ENCODE measurements at places on chromosomes 5 and 9.
A peak's percentile ranks its signal among the peaks of the same experiment; 100 is the strongest.

DNA sequence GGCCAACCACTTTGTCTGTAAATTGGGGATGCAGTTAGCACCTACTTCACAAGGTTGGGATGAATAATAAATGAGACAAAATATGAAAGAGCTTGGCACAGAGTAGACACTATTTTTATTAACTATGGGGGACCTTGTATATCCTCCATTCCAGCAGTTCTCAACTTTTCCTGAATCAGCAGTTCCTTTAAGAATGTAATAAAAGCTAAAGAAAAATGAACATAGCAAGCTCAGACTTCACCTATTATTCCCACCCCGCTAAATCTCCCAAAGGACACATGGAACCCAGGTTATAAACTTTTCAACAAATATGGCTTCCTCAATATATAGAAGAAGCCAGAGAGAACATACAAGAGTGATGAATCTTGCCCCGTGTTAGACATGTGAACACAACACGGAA is 32.0 kb upstream of the TTC1 start:
- no peak for DNase-seq

DNA sequence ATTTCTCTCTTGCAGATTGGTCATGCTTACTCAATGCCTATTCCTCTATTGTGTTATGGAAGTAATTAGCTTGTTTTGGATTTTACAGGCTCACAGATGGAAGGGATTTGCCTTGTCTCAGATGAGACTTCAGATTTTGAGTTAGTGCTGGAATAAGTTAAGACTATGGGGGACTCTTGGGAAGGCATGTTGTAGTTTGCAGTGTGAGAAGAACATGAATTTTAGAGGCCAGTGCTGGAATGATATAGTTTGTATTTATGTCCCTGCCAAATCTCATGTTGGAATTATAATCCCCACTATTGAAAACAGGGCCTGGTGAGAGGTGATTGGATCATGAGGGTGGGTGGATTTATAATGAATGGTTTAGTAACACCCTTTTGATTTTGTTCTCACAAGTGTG is 6.1 kb upstream of the TUSC1 start:
- no peak for DNase-seq

DNA sequence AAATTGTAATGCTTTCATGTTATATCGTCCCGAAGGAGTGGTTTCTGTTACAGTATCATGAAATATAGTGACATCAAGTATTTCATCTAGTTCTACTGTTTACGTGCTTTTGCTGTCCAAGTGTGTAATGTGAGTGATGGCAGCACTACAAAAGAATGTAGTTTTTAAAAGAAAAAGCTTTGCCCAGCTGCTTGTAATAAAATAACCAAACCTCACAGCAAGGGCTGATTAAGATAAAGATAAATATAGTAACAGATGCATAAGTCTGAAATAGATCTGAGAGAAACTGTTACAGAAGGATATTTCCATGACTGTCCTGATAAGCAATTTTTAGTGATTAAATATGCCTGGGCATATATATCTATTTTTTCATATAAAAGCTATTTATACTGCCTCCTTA is 106.4 kb downstream of the AUH start:
- peak; percentile 76 for DNase-seq

DNA sequence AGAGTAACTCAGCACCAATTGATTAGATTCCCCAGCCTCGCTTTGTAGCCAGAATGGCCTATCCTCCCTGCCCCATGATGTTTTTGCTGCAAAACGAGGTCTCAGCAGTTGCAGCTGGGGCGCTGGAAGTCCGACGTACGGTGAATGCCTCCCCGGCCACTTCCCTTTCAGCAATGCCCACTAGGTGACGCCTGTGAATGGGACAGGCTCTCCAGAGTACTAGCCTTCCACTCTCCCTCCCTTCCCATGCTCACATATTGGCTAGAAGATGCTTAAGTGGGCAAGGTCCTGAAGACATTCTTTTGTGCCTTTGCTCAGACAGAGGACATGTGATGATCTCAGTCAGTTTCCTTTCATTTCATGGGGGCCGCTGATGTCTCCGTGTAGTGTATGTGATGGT is 50.8 kb downstream of the DMRT2 start:
- DNase-seq, result peak; percentile 36

- no peak for DNase-seq
These were observed 71.9 kb downstream of the USP20 start for GRCh38 chr9:129907201-129907600.

DNA sequence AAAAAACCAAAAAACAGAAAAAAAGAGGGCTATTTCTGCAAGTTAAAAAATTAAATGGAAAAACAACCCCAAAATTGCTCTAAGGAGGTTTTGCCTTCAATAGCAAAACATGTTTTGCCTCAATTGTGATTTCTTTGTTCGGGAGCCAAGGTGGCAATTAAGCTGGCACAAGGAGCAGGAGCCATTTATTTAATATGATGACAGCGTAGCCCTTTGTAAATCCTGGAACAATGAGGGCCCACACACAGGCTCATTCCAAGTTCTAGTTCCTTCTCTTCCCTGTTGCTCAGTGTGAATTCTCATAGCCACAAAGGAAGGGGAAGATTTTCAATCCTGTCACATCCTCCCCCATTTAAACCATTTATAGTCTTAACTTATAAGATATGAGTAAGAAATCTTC is 353.2 kb downstream of the PDE4D start:
- no peak for DNase-seq

DNA sequence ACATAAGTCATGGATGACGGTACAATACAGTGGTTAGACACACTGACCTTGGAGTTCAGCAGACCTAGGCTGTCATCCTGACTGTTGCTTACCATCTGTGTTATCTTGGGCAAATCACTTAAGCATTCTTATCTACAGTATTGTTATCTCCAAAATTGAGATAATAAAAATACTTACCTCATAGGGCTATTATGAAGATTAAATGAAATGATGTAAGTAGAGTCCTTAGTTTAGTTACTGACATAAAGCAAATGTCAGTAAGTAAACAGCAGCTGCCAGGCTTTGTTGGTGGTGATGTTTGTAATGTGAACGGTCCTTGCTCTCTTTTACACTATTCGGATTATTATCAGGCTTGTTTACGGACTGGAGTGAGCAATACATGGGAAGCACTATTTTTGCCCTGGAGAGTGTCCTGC is 107.3 kb upstream of the DPYSL3 start:
- DNase-seq, result no peak

DNA sequence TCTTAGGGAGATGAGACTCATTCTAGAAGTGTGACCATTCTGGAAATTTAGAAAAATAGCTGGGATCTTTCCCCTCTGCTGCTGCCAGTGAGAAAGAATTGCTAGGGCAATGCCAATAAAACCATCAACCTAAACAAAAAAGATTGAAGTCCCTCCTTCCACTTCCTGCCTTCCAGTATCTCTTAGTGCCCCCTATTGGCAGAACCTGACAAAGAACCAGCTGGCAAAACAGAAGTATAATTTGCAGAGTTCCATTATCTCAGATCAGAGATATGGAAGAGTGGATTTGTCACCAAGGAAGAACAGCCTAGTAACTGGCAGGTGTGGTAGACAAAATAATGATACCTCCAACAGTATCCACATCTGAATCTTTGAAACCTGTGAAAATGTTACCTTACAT is 13.8 kb upstream of the PLCXD3 start:
- no peak for DNase-seq

DNA sequence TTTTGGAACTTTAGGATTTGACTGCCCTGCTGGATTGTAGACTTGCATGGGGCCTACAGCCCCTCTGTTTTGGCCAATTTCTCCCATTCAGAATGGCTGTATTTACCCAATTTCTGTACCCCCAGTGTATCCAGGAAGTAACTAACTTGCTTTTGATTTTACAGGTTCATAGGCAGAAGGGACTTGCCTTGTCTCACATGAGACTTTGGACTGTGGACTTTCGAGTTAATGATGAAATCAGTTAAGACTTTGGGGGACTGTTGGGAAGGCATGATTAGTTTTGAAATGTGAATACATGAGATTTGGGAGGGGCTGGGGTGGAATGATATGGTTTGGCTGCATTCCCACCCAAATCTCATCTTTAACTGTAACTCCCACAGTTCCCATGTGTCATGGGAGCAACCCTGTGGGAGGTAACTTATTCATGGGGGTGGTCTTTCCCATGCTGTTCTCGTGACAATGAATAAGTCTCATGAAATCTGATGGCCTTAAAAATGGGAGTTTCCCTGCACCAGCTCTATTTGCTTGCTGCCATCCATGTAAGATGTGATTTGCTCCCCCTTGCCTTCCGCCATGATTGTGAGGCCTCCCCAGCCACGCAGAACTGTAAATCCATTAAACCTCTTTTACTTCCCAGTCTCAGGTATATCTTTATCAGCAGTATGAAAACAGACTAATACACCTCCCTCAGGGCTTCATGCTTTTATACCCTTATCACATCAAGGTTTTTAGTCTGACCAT is 206.6 kb downstream of the DENND1A start:
- DNase-seq, result no peak

GRCh38 chr5:103923616-103924168 is 361.1 kb upstream of the NUDT12 start:
- DNase-seq, result no peak

DNA sequence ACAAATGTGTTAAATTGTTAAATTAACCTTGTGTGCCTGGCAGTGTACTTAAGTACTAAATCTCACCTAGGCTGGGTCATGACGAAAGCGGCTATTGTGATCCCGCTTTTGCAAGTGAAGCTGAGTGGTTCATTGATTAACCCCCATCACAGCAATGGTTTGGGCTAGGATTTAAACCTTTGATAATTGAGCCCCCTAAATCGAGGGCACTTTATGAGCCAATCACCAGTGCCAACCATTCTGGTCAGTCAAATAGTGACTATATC is 22.8 kb downstream of the HNRNPK start:
- no peak for DNase-seq

DNA sequence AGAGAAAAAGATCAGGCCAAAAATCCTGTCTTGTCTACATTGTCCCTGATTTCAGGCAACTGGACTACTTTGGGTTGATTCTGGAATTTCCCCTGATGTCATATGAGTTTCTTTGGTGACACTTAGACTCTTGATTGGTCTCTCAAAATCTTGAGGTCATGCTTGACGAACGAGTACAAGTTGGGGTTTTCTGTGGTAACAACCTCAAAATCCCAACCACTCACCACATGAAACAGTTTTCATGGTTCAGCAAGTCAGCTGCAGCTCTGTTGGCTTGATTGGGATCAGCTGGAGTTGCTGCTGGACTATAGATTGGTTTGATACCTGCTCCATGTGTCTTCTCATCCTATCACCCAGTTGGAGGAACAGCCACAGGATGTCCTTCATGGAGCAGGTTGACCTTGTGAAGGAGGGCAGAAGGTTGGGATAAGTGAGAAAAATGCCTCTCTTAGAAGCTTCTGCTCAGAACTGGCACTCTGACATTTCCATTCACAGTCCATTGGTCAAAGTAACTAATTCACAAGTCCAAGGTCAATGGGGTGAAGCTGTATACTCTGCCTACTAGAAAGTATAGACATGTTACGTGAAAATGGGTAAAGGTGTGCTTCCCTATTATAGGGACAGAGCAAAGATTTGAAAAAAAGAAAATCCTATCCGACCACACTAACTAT is 284.5 kb downstream of the SH3GL2 start:
- no peak for DNase-seq

GRCh38 chr5:180540050-180540694 is 46.0 kb downstream of the CNOT6 start:
- DNase-seq, result no peak

DNA sequence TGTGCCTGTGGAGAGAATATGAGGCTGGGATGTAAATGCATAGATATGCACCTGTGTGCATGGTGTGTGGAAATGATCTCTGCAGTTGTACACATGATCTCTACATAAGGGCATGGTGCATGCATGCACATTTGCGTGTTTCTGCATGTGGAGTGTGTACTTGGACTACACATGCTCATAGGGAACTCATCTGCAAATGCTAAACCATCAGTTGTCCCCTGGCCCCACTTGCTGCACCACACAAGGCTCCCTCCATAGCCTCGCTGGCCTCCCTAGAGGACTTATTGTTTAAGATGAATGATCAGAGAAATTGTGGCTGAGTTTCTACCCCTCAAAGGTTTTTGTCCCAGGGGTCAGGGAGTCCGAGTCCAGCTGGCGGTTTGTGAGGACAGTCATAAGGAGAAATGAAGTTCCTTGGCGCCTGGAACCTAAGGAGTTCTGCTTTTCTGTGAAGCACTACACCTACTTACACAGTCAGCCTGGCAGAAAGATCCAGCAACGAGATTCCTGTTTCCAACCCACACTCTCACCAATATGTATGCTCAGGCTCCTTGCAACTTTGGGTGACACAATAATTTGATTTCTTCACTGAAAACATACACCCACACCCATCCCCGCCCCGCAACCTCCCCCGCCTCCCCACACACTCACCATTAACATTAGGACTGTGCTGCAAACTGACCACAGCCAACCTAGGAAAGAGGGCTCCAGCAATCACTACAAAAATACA is 79.9 kb upstream of the CPEB4 start:
- no peak for DNase-seq

DNA sequence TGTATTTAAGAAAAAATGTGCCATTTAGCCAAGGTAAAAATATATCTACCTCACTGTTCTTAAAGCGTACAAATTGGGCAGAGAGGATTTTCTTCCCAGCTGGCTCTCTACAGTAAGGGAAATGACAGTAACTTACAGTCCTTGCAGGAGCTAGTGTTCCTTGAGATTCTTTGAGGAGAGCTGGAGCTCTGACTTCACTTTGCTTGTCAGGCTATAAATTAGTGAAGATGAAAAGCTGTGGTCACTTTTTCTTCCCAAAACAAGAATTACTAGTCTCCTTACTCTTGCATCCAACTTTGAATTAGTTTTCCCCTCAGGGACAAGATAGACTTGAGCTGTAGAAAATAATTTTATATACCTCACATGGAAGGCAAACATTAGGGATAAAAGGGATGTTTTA is 129.9 kb downstream of the ZSWIM6 start:
- DNase-seq, result peak; percentile 40

GRCh38 chr5:126501448-126501847 is 78.2 kb downstream of the GRAMD2B start:
- DNase-seq, result no peak

DNA sequence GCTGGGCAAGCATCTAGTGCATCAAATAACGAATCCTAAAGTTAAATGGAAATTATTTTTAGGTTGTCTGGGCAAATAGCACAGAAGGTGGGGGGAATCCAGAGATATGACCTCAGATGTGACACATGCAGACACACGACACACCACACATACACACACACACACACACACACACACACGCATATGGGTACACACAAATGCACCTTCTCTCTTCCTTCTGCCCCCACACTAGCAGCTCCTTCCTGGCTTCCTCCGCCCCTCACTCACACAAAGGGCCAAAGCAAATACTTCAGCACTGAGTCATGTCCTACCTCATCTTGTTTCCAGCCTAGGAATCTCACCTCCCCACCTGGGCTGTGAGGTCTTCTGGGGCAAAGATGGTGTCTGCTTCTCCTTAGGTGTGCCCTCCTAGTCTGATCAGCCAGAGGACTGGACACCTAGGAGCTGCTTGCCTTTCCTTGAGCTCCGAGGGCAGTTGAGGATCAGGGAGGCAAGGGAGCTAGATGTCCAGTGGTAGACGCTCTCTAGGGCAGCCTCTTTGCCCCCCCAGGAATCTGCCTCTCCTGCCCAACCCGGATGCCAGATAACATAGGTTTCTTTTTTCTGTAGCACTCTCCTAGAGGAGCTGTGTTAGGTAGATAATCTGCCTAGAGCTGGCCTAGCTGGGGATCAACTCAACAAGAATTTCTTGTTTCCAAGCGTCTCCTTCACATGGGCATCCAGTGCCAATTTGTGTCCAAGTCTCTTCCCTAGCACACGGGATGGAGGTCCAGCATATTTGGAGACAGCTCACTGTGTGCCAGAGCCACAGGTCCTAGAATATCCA is 14.3 kb upstream of the JADE2 start:
- peak; percentile 63 for DNase-seq
